ENCODE measurements at places on chromosomes 1 and 21.

DNA sequence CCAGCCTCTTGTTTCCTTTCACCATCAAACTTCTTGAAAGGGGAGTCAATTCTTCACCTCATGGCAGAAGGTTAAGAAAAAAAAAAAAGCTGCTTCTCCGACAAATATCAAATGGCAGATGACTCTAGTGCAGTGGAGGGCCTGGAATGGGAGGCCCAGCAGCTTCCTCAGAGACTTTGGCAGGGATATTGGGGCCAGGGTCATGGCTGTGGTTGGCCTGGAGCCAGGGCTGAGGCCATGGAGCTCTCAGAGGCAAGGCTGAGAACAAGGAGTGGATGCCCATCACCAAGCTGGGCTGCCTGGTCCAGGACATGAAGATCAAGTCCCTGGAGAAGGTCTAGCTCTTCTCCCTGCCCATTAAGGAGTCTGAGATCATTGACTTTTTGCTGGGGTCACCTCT, 18.7 kb downstream of the MTF1 start:
- no peak for DNase-seq

GRCh38 chr1:21622466-21623315, 46.5 kb downstream of the RAP1GAP start:
- DNase-seq = no peak

DNA sequence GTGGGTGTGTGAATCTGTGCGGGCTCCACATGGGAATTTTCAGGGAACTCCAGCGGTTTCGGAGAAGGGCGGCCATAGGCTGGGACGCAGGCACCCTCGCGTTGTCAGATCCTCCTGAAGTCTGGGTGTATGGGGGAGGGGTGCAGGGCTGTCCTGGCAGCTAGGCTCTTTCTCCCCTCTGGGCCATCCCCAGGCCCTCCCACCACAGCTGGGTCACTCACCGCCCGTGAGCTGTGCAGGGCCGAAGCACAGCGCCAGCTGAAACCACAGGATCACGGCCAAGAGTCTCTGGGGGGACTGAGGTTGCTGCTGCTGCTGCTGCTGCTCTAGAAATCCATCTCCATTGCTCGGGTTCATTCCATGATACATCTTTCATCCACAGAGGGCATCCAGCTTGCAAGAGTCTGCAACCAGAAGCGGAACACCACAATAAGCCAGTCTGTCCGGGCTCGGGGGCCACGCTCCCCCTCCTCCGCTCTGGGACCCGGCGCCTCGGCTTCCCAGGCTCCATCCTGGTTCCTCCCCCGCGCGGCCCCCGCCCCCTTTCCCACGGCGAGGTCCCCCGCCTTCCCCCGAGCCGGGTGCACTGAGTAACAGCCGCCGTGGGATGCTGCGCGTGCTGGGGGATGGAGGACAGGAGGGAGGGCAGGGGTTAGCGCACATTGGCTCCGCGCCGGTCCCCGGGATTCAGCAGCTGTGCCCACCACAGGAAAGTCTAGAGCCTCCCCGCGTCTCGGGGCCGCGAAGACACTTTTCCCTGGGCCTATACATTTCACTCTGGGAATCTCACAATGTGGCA, 720 bp downstream of the SUSD4 start:
- DNase-seq = no peak

GRCh38 chr1:204320382-204320804, 39.3 kb downstream of the PLEKHA6 start:
- no peak for DNase-seq

GRCh38 chr1:226798427-226799411, 59.6 kb upstream of the ITPKB start:
- peak; percentile 39 for DNase-seq

DNA sequence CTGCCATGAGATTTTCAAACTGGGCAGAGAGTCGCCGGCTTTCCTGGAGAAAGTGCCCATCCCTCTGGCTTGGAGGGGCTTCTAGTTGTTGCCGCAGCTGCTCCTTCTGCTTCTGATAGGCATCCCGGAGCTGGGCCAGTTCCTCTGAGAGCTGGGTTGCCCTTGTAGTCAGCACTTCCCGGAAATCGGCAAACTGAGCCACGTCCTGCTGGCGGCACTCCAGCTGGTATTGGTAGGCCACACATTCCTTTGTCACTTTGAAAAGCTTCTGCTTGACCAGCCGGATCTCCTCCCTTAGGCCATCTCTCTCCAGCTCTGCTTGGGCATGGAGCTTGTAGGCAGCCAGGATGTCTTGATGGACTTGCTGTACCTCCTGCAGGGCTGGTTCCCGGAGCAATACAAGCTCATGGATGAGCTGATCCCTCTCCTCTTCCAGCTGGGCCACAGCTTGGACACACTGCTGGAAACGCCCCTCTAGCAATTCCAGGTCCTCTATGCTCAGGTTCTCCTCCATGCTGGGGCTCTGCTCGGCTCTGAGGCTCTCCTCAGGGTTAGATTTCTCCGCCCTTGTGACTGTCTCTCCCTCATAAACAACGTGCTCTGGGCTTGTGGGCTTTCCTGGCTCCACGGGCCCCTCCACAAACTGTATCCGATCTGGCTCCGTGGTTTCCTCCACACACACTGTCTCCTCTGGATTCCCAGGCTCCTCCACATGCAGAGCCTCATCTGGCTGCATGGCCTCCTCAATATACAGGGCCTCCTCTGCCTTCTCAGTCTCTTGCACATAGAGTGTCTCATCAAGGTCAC, 7.3 kb downstream of the SYNC start:
- no peak for DNase-seq

GRCh38 chr1:98068016-98068415, 147.2 kb upstream of the DPYD start:
- DNase-seq = no peak

- no peak for DNase-seq
Measured at GRCh38 chr1:223175032-223175431, 32.0 kb upstream of the TLR5 start.

DNA sequence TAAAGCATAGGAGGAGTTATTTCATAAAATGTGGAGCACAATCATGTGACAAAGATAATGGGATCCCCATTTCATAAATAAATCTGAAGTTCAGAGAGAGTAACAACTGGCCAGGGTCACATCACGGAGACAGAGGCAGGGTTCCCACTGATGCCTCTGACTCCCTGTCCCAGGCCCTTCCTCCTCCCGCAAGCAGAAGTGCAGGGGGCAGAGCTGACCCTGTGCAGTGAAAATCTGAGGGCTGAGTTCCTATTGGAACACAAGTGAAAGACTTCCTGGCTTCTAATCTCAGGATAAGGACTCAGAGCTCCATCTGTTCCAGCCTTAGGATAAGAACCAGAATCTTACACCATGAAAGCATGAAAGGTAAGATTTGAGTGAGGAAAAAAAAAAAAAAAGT, 22.0 kb downstream of the SELL start:
- no peak for DNase-seq

DNA sequence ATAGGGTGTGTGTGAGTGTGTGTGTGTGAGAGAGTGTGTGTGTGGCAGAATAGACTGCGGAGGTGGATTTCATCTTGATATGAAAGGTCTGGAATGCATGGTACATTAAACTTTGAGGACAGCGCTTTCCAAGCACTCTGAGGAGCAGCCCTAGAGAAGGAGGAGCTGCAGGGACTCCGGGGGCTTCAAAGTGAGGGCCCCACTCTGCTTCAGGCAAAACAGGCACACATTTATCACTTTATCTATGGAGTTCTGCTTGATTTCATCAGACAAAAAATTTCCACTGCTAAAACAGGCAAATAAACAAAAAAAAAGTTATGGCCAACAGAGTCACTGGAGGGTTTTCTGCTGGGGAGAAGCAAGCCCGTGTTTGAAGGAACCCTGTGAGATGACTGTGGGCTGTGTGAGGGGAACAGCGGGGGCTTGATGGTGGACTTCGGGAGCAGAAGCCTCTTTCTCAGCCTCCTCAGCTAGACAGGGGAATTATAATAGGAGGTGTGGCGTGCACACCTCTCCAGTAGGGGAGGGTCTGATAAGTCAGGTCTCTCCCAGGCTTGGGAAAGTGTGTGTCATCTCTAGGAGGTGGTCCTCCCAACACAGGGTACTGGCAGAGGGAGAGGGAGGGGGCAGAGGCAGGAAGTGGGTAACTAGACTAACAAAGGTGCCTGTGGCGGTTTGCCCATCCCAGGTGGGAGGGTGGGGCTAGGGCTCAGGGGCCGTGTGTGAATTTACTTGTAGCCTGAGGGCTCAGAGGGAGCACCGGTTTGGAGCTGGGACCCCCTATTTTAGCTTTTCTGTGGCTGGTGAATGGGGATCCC, 18.3 kb upstream of the HDAC1 start:
- DNase-seq = peak; percentile 68

- no peak for DNase-seq
Measured at GRCh38 chr1:13806108-13806507, 106.1 kb downstream of the PRDM2 start.

- no peak for DNase-seq
Measured at GRCh38 chr1:223713546-223714420, 1.4 kb downstream of the CAPN2 start.

All from stimulated activated CD8-positive, alpha-beta memory T cell treated with anti-CD3 and anti-CD28 coated beads, Interleukin-7, amount 100 ng/mL, for 1 hour (primary cell).